Heart right ventricle (tissue), 16 donors: ENCODE measurements at places on chromosomes 12 and 14.
A peak's percentile ranks its signal among the peaks of the same experiment; 100 is the strongest.

DNA sequence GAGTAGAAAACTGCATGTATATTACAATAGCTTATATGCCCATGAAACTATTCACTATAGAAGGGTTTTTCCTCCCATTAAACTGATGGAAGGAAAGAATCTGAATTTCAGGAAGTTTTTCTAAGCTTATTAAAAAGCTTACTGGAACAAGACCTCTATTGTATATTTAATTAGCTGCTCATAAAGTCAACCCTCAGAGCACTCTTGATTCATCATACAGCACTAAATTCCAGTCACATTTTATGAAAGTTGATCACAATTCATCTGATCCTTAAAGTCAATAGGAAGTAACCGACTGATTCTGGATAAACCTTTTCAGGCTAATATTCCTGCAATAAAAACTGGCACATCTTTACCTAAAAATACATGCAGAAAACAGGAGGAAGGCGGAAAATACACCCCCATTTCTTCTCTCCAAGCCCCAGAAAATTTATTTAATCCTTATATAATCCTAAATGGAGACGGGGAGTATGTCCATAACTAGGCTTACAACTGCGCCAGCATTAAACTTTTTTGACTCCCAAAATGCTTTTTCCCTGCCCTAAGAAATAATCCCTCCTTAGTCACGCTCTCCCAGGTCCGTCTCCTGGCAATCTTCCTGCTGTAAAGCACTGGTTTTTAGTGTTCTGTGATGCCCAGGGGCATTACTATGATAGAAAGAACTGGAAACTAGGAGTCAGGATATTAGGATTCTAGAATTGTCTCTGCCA lies 35.3 kb downstream of the DICER1 start:
- DNase-seq, result no peak

- DNase-seq, result no peak
Measured at GRCh38 chr14:58401587-58401986, 5.9 kb downstream of the TOMM20L start.

DNA sequence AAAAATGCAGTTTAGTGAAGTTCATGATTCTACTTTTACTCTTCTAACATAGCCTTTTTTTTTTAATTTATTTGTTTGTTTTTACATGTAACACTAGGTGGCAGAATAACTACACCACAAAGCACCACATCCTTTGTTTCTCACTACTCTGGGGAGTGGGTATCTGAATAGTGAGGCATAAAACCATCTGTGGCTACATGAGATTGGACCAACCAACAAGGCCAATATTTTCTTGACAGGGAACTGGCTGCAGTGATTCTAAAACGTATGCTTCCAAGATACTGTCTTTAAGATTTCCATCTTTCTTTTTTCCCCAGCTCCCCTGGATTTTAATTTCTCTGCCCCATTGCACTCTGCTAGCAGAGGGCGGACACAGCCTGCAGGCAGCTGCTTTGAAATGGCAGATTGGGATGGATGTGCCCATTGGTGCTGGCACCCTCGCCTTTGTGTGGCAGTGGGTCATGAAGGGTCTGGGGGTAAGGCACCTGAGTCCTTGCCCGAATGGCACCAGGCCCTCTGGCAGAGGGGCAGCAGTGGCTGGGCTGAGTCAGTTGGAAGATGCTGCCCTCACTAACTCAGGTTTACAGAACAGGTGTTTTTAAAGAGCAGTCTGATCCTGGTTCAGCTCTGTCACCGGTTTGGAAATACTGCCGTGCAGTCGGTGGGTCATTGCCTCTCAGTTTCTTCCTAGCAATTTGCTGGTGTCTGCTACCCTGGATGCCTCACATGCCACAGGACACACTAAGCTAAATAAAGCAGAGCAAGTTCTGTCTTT lies 429.1 kb downstream of the RAD51B start:
- DNase-seq, result peak; percentile 23

DNA sequence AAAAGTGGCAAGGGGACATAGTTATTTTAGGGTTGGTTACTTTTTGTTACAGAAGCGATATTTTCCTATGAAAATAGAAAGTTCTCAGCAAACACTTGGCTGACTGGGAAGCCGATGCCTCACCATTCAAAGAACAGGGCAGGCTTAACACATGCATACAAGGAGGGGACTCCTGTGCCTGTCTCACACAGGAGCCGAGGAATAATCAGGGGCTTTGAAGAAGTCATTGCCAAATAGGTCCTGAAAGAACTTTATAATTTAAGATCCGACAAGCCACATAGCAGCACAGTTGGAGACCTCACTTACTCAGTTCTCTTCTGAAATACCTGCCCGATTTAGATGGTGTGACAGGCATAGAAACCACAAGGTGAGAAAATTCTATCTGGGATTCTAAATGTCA lies 389.8 kb downstream of the EMP1 start:
- DNase-seq, result no peak

DNA sequence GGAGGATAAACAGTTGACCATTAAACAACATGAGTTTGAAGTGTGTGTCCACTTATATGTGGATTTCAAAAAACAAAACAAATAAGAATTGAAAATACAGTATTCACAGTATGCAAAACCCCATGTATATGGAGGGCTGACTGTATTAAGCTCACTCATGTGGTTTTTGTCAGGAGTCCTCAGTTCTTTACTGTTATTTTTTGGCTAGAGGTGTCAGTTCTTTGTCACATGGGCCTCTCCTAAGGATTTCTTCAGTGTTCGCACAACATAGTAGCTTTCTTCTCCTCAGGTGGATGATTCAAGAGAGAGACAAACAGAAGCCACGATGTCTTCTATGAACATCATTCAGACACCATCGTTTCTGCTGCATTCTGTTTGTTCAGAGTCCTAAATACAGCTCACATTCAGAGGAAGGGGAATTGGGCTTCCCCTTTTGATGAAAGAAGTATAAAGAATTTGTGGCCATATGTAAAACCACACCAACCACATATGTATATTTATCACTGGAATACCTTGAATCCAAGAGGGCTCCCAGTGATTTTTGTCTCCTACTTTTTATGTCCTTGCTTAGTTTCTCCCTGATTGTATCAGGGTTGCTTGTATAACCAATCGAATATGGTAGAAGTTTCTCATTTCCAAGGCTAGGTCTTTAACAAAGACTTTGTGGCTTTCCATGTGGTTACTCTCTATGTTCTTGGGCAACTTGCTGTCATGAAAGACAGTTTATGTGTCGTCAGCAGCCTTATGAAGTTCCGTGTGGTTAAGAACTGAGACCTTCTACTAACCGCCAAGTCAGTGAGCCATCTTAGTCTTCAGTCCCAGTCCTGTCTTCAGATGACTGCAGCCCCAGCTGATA lies 18.9 kb downstream of the MNAT1 start:
- DNase-seq, result no peak

GRCh38 chr12:55659486-55660385 lies 23.0 kb downstream of the OR10P1 start:
- no peak for DNase-seq

DNA sequence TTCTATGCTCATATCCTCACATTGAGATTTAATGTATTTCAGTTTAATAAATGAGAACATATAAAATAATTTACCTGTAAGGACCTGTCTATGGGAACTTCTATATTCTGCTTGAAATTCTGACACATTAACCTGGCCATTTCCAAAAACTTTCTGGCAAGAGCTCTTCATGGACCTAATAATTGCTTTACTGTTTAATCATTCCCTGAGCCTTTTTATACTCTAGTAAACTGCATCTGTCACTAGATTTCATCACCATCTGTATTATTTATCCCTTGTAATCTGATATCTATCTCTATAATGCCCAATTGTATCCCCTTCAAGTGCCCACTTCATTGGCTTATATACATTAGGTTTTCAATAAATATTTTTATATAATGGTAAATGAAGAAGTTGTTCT lies 327.7 kb downstream of the RAD51B start:
- DNase-seq, result no peak

DNA sequence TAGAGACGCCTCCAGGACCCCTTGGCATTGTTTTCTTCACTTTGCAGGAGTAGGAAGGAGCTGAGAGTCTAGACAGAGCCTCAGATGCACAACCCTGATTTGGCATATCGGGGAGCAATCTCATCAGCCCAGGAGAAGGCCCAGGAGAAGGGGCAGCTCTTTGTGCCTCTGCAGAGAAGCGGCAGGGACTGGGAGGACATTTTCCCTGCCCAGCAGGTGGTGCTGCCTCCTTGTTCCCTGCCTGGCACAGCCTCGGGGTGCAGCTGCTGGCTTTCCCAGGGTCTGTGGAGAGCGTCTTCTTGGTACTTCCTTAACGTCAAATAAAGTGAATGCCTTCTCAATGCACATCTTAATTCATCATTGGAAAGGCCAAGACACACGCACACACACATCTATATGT lies 419.5 kb downstream of the TMEM121 start:
- DNase-seq, result no peak

- peak; percentile 28 for DNase-seq
Measured at GRCh38 chr12:56128670-56129205, 671 bp downstream of the ESYT1 start.

- no peak for DNase-seq
Measured at GRCh38 chr14:20848316-20848954, 42.8 kb upstream of the RNASE3 start.

DNA sequence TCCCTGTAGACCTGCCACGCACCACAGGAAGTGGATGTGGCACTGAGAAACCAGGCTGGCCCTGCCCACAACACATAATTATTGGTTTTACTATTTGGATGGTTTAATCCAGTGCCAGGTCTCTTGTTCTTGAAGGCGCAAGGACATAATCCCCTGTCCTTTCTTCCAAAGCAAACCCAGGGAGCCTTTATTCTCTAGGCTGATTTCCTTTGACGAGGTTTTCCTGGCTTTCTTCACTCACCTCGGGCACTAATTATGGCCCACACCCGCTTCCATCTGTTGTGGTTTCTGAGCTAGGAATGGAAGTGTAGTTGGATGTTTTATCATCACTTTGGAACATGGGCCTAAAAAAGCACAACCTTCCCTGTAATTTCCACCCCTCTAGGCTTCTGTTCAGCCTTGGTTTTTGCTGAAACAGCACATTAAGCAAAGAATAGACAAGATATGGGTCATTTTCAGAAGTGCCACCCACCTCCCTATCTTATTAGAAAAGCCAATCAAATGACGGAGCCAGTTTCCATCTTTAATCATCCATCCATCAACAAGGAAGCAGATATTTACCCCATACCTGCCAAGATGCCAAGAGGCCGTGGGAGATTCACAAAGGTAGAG lies 73.9 kb downstream of the PPP1R36 start:
- DNase-seq, result no peak

- no peak for DNase-seq
Measured at GRCh38 chr12:124510301-124510970, 57.0 kb downstream of the NCOR2 start.

GRCh38 chr12:101713930-101714329 lies 16.5 kb downstream of the CHPT1 start:
- DNase-seq, result no peak

DNA sequence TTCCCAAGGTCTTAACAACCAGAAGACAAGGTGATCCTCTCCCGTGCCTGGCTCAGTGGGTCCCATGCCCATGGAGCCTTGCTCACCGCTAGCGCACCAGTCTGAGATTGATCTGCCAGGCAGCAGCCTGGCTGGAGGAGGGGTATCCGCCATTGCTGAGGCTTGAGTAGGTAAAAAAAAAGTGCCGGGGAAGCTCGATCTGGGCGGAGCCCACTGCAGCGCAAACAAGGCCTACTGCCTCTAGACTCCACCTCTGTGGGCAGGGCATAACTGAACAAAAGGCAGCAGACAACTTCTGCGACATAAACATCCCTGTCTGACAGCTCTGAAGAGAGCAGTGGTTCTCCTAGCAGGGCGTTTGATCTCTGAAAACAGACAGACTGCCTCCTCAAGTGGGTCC lies 104.0 kb downstream of the C14orf39 start:
- no peak for DNase-seq

- peak; percentile 77 for DNase-seq
Measured at GRCh38 chr12:1797011-1797901, 23.1 kb upstream of the LRTM2 start.
